ENCODE measurements at places on chromosomes 13 and 19.
A peak's percentile ranks its signal among the peaks of the same experiment; 100 is the strongest.

DNA sequence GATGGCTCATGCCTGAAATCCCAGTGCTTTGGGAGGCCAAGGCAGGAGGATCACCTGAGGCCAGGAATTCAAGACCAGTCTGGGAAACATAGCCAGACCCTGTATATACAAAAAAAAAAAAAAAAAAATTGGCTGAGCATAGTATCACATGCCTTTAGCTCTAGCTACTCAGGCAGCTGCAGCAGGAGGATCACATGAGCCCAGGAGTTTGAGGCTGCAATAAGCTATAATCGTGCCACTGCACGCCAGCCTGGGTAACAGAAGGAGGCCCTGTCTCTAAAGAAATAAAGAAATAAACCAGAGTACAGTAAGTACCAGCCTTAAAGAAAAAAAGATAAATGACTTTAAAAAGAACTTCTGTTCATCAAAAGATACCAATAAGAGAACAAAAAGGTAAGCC lies 52.9 kb downstream of the FAM124A start:
- DNase-seq, result no peak

- peak; percentile 12 for DNase-seq
Observed at GRCh38 chr13:113887700-113888201, 23.9 kb upstream of the GAS6 start.

- peak; percentile 5 for DNase-seq
Observed at GRCh38 chr13:95608640-95609323, 35.7 kb downstream of the DZIP1 start.

DNA sequence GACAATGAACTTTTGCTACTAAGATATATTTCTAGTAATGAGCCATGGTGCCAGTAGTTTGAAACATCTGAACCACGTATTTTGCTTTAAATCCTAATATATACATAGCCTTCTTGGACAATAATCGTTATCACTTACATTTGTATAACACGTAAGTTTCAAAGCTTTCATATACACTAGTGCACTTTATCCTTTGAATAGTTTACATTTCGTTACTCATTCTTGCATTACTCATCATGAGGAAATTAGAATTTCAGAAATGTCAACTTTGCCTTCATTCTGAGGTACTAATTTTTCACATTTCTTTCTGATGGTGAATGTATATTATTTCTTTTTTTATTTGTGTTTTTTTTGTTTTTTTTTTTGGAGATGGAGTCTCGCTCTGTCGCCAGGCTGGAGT lies 5.8 kb downstream of the KBTBD7 start:
- DNase-seq, result peak; percentile 81

DNA sequence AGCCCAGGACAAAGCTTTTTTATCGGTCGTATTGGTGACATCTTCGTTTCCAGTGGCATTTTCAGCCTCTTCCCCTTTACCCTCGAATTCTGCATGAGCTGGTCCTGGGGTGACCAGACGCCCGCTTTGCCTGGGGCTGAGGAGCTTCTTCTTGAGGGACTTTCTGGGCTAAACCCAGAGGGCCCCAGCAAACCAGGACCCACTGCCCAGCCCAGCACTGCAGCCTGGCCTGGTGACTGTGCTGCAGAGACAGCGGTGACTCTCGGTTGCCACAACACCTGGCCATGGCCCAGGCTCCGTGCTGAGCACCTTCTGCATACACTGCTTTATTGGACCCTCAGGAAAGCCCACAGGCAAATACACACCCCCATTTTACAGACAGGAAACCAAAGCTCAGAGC lies 21.0 kb downstream of the SPACA7 start:
- no peak for DNase-seq

GRCh38 chr19:1756705-1757465 lies 3.6 kb downstream of the ONECUT3 start:
- DNase-seq, result no peak

- DNase-seq, result no peak
Observed at GRCh38 chr19:18266771-18267686, 7.2 kb downstream of the IQCN start.

DNA sequence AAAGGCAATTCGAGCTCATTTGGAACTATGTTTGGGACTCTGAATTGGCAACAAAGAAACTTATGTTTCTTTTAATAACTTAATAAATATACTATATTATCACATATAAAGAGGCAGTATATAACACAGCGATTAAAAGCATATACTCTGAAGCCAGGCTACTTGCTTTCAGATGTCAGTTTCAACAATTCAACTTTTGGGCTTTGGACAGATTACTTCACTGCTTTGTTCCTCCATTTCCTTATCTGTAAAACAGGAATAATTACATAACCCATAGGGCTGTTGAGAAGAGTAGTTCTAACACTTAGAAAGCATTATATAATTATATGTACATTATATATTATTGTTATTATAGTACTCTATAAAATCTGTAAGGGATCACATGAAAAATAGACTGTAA lies 107.2 kb downstream of the EDNRB start:
- no peak for DNase-seq

DNA sequence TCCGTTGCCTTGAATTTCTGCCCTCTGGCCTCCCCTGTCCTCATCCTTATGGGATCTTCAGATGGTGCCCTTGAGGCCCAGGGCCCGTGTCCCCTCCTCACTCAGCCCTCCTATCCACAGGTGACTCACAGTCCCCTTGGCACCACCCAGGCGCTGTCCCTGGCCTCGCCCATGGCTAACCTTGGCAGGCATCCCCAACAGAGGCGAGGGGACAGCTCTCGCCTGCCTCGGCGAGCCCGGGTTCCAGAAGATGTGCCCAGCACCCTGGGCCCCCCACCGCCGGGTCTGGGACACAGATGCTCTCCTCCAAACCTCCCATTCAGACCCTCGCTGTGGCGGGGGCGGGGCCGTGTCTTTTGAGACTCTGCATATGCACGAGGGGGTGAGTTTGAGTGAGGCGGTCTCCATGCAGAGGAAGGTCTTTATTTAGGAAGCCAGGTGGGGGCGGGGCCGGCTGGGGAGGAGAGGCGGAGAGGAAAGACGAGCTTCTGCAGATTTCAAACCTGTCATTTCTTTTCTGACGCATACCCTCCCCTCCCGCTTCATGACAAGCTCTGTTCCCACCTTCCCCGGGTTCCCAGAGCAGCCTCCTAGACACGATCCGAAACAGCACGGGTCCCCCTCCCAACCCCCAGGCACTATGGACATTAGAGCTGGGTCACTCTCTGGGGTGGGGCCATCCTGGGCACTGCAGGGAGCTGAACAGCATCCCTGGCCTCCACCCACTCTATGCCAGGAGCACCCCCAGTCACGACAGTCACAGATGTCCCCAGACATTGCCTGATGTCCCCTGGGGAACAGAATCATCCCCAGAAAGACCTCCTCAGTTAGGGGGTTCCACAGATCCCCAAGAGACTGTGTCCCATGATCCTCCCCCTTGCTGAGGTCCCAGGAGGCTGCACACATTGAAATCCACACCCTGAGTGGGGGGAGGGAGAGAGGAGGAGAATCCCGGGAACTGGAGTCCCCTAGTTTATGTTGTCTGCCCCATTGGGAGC lies 48.5 kb downstream of the GNG7 start:
- no peak for DNase-seq

DNA sequence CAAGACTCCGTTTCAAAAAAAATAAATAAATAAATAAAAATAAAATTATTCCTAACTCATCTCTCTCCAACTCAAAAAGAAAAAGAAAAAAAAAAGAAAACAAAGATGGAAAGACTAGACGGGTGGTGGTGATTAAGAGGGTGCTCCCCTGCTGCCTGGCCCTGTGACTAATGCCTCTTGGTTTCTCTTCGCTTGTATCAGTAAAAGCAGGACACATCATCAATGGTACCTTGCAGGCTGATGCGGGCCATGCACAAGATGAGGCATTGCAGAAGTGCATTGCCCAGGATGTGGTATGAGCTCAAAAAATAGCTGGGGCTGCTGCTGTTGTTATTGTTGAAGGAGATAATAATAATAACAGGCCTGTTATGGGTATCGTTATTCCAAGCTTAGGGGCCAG lies 14.6 kb downstream of the ACER1 start:
- peak; percentile 13 for DNase-seq

GRCh38 chr13:51907040-51907732 lies 45.4 kb downstream of the CCDC70 start:
- no peak for DNase-seq

- DNase-seq, result peak; percentile 70
Observed at GRCh38 chr19:15330801-15331418, 1.4 kb downstream of the BRD4 start.

DNA sequence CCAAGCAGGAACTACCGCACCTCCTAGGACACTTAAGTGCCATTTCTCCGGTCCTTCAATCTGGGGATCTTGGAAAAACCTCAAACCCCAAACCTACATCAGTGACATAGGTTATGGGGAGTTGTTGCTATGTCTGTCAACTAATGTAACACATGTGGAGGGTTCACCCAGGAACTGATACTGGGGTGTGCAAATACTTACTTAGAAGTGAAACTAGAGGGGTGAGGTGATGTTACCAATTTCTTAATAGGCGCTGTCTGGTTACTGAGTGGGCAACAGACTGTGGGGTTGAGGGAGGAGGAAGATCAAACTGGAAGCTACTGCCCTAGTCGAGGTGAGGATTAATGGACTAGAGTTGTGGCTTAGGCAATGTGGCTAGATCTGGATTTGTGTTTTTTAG lies 1.9 kb downstream of the ZNF586 start:
- DNase-seq, result no peak

DNA sequence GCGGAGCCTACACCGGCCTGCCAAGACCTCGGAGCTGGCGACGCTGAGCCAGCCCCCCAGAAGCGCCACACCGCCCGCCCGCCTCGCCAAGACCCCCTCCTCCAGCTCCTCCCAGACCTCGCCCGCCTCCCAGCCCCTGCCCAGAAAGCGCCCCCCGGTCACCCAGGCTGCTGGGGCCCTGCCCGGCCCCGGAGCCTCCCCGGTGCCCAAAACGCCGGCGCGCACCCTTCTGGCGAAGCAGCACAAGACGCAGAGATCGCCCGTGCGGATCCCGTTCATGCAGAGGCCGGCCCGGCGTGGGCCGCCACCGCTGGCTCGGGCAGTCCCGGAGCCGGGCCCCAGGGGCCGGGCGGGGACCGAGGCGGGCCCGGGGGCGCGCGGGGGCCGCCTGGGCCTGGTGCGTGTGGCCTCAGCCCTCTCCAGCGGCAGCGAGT lies 10.2 kb downstream of the C19orf25 start:
- DNase-seq, result no peak

- DNase-seq, result no peak
Observed at GRCh38 chr19:30029721-30030510, 87.9 kb downstream of the URI1 start.
